Stimulated activated CD4-positive, alpha-beta T cell treated with anti-CD3 and anti-CD28 coated beads, Interleukin-15, amount 100 ng/mL, for 1 hour (primary cell): ENCODE measurements at places on chromosomes 11 and 22.

DNA sequence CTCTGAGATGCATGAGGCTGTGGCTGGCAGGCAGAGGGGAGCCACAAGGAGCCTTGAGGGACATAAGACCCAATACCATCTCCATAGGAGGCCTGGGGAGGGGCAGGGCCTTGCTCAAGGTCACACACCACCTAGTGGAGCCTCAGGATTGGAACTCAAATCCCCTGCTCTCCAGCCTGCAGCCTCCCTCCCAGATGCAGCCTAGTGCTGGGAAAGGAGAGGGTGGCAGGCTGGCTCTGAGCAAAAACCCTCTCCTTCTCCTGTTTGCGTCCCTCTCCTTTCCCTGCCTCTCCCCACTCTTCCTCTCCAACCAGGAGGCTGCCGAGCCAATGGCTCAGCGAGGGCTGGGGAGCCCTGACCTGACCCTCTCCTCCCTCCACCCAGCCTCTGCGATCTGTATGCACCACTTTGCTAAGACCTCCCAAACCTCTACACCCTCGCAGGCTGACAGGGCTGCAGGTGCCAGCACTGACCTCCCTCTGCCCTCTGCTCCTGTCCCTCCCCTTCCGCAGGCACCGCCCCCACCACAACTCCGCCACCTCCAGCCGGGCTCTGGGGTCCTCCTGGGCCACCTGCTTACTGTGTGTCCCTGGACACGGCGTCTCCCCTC lies 14.7 kb downstream of the IGLL1 start:
- no peak for DNase-seq

DNA sequence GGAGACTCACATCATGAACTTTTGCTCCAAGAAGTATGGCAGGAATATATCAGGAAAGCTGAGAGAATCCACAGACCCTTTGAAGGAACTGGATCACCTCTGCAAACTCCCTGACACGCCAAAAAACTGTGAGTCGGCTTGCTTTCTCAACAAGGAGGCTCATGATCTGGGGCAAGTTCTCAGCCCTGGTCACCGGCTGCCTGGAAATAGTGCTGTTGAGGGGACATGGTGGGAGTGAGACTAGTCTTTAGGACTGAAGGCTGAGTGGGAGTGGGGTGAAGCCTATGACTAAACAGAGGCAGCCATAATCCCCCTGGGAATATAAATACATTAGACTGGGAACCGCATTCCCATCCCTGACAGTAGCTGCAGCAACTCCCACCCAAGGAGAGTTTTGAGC lies 8.4 kb upstream of the MMP7 start:
- DNase-seq = no peak

GRCh38 chr11:66309475-66309874 lies 7.4 kb downstream of the CD248 start:
- no peak for DNase-seq

DNA sequence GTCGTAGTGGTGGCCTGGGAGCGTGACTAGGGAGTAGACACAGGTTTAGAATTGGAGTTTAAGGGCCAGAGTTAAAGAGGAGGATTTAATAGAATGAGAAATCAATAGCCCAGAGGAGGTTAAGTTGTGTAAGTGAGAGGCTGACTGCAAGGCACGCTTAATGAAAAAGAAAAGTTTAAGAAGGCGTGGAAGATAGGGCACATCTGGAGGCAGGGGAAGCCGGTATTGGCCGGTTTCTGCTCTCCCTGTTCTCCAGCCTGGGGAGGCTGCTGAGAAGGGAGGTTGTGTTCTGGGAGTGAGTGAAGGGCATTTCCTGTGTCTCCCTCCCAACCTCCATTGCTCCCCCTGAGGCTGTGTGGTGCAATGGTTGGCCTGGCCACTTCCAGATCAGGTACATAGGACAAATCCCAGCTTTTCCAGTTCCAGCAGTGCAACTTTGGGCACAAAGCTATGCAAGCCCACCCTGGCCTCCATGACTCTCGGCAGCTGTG lies 6.3 kb downstream of the GRIK4 start:
- no peak for DNase-seq

GRCh38 chr11:15840966-15841365 lies 515.4 kb downstream of the SOX6 start:
- DNase-seq = no peak

DNA sequence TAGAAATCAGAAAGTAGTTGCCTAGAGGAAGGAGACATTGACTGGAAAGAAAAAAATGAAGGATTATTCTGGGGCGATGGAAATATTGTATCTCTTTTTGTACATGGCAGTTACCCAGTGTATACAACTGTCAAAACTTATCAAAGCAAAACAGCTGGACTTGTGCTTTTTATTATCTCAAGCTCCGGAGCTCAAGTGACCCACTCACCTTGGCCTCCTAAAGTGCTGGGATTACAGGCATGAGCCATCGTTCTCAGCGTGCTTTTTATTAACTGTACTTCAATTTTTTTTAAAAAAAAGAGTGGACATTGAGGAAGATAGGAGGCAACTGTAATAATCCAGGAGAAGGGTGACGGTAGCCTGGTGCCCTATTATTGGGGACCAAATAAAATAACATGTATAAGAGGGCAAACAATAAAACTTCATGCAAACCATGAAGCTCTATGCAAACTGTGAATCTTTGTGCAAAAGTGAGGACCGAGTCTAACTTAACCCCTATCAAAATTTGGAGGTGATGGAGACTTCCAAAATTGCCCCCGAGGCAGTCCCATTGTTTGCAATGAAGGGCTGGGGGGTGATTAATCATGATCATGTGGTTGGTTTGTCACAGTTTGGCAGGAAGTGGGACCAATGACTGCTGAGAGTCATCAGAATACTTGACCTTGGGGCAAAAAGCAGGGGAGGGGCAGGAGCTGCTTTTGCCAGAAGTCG lies 23.5 kb downstream of the FZD4 start:
- DNase-seq = no peak

GRCh38 chr11:122788781-122789535 lies 49.3 kb upstream of the CRTAM start:
- no peak for DNase-seq

GRCh38 chr11:116215471-116216113 lies 557.2 kb downstream of the BUD13 start:
- no peak for DNase-seq

DNA sequence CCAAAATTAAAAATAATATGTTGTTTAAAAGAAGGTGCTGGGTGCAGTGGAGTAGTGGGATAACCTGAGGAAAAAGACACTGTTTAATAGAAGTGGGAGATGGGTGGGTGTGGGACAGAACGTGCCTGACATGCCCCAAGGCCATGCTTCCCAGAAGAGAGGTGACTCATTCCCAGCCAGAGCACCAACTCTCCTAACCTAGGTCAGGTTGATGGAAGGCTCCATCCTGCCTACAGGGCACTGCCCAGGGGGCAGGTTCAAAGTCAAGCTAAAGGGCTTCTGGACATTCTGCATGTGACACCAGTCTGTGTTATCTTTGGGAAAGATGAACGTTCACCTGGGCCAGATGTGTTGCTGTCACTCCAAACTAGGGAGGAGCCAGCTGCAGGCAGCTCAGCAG lies 453.1 kb downstream of the SOX6 start:
- no peak for DNase-seq

DNA sequence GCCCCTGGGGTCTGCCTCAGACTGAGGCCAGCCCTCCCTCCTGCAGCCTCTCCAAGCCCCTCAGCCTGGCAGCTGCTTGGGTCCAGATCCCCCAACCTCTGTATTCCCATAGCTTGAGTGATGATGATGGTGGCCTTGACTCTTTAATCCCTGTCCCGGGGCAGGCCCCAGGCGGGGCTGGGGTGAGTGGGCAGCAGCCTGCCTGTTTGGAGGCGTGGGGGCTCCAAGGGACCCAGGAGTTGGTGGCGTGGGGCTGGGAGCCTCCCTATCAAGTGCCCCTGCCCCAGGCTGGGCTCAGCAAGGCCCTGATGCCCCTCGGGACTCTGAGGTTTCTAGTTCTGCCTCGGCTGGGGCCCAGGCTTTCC lies 22.5 kb downstream of the PPIL2 start:
- DNase-seq = no peak

DNA sequence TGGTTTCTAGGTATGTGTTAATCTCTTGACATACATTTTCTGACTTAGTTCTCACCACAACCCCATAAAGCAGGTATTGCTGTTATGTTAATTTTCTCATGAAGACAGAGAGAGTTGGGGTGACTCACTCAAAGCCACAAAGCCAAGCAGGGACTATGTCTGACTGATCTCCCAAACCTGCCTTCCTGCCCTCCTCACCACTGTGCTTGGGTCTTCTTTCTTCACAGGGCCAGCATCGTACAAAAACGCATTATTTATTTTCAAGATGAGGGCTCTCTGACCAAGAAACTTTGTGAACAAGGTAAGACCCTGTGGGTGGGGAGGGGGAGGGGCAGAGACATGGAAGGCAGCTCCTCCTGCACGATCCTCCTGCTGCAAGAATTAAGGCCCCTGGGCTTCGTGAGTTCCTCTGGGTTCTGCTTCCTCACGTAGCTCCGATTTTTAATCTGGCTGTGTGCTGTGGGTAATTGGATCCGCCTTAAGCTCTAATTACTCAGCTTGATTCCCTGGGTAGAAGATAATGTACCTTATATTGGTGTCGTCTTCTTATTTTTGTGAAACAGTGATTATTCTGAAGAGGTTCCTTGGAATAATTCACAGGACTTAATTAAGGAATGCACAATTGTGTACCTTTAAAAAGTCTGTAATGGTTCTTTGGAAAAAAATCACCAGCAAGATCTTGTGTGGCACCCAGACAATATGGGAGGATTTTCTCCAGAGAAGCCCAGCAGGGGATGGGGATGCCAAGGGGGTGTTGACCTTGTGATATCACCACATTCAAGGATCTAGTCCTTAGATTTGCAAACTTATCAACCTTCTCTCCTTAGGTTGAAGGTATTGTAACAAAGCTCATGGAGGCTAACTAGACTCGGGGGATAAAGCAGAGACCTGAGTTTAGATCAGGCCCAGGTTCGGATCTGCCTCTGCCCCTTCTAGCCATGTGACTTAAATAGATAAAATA lies 112.9 kb downstream of the SPON1 start:
- DNase-seq = peak; percentile 11

GRCh38 chr11:19730373-19730772 lies 17.7 kb downstream of the NAV2 start:
- DNase-seq = no peak
